Activated naive CD4-positive, alpha-beta T cell treated with anti-CD3 and anti-CD28 coated beads for 36 hours (primary cell): ENCODE measurements at places on chromosomes 12 and 14. TPM values are rescaled to one million over a fixed set of nuclear protein-coding genes. Genes with fewer than 3 reads are reported as not detected.
A peak's percentile ranks its signal among the peaks of the same experiment; 100 is the strongest.

- no peak for DNase-seq
- H3K36me3 ChIP-seq: no peaks in the 10 kb centered on the region
- no peaks in the 10 kb centered on the region for H3K4me1 ChIP-seq
- H3K27ac ChIP-seq: no peak overlapping the region
- no peaks in the 10 kb centered on the region for H3K27me3 ChIP-seq
- H3K4me3 ChIP-seq: no peak overlapping the region
Measured at GRCh38 chr14:79904497-79904896, 306.8 kb downstream of the DIO2 start.

- no peaks in the 10 kb centered on the region for H3K27me3 ChIP-seq
- no peak overlapping the region for H3K27ac ChIP-seq
- no peaks in the 10 kb centered on the region for H3K36me3 ChIP-seq
- H3K4me3 ChIP-seq: no peak overlapping the region
Measured at GRCh38 chr14:27528328-27528727, 930.5 kb upstream of the NOVA1 start.

POTEG gene
- not detected for total RNA-seq

TEX52 gene
- total RNA-seq: not detected

DNA sequence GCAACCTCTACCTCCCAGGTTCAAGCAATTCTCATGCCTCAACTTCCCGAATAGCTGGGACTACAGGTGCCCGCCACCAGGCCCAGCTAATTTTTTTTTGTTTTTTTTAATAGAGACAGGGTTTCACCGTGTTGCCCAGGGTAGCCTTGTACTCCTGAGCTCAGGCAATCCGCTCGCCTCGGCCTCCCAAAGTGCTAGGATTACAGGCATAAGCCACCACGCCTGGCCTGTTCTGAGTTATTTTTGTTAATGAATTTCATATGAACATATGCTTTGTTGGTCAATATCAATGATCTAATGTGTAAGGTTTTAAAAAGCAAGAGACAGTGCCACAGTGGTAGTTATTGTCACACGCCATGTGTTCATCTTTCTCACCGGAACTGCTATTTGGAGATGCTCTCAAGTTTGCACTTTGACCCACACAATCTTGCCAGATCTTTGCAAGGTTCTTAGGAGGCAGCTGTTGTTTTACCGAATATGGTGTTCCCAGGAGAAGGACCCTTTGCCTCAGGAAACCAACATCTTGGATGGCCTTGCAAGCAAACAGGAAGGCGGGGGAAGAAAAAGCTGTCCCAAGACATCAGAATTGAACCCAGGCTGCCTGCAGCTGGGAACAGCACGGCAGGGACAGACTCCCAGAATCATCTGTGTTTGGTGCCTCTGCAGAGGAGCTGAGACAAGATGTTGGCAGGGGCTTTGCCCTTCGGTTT lies 30.0 kb downstream of the GALNT16 start:
- H3K4me3 ChIP-seq: no peak overlapping the region
- H3K4me1 ChIP-seq: no peaks in the 10 kb centered on the region
- H3K36me3 ChIP-seq: no peaks in the 10 kb centered on the region
- no peak overlapping the region for H3K27ac ChIP-seq

SRGAP1 gene
- total RNA-seq: not detected

RNASE3 gene
- not detected for total RNA-seq

DNA sequence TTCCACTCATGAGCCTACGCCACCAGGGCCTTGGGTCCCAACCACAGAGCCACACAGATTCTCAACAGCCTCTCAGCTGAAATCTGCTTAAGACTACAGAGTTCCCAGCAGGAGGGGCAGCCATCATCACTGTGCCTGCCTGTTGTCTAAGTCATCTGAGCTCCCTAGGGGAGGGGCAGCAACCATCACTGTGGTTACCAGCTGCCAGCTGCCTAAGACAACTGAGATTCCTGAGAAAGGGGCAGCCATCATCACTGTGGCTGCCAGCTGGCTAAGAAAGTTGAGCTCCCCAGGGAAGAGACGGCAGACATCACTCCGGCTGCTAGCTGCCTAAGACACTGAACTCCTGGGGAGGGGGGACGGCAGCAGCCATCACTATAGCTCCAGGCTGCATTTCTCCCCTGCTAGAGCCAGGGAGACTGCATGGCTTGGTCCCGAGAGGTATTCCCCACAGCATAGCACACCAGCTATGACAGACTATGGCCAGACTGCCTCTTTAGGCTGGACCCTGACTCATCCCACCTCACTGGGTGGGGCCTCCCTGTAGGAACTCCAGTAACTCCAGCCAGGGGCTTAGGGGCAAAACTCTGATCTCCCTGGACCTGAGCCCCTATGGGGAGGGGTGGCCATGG lies 37.2 kb upstream of the C14orf132 start:
- H3K4me1 ChIP-seq: no peaks in the 10 kb centered on the region
- no peak for DNase-seq
- H3K27ac ChIP-seq: no peak overlapping the region
- H3K27me3 ChIP-seq: peaks cover 29% of the 10 kb centered on the region

- H3K27me3 ChIP-seq: no peaks in the 10 kb centered on the region
- H3K4me1 ChIP-seq: peaks cover 50% of the 10 kb centered on the region
- H3K4me3 ChIP-seq: peak overlapping the region; percentile 96
Measured at GRCh38 chr12:56157201-56158028, 744 bp upstream of the MYL6 start.

- H3K27me3 ChIP-seq: peaks cover 4% of the 10 kb centered on the region
- no peaks in the 10 kb centered on the region for H3K36me3 ChIP-seq
- no peak for DNase-seq
- H3K4me3 ChIP-seq: no peak within 1 kb of the TSS
- no peak within 1 kb of the TSS for H3K27ac ChIP-seq
Measured at GRCh38 chr12:14696265-14696741, at the start of gene GUCY2C. TSS of gene GUCY2C (minus strand) at chr12:14696599. CDS start at chr12:14696448, 151 bp downstream.

DNA sequence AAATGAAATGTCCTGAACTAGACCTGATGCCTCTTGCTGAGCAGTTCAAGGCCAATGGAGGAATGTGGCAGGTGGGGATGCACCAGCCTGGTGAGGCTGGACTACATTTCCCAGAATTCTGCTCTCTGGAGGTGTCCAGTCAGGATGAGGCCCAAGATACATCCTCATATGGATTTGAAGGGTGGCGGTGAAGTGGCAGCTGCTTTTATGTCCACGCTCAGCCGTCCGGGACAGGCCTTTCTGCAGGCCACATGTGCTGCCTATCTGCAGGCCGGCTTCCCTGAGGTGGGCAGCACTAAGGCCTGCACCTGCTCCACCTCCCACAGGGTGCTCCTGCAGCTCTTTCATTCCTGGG lies 230.2 kb downstream of the BCL11B start:
- DNase-seq: no peak
- H3K4me3 ChIP-seq: no peak overlapping the region
- no peak overlapping the region for H3K27ac ChIP-seq
- H3K36me3 ChIP-seq: no peaks in the 10 kb centered on the region
- no peaks in the 10 kb centered on the region for H3K4me1 ChIP-seq
- no peaks in the 10 kb centered on the region for H3K27me3 ChIP-seq

GRCh38 chr14:57865403-57866198 lies at the start of gene SLC35F4:
TSS of gene SLC35F4 (minus strand) at chr14:57866092.
- H3K36me3 ChIP-seq: no peaks in the 10 kb centered on the region
- peak; percentile 12 for DNase-seq
- no peak within 1 kb of the TSS for H3K4me3 ChIP-seq
- peaks cover 26% of the 10 kb centered on the region for H3K27me3 ChIP-seq
- no peaks in the 10 kb centered on the region for H3K4me1 ChIP-seq
- no peak within 1 kb of the TSS for H3K27ac ChIP-seq

GRCh38 chr14:69766984-69767368 lies at the start of gene SRSF5:
TSS of gene SRSF5 (plus strand) at chr14:69767142. CDS start at chr14:69768157, 1,015 bp downstream.
- peak within 1 kb of the TSS; percentile 100 for H3K27ac ChIP-seq
- peaks cover 54% of the 10 kb centered on the region for H3K36me3 ChIP-seq
- no peaks in the 10 kb centered on the region for H3K27me3 ChIP-seq

DNA sequence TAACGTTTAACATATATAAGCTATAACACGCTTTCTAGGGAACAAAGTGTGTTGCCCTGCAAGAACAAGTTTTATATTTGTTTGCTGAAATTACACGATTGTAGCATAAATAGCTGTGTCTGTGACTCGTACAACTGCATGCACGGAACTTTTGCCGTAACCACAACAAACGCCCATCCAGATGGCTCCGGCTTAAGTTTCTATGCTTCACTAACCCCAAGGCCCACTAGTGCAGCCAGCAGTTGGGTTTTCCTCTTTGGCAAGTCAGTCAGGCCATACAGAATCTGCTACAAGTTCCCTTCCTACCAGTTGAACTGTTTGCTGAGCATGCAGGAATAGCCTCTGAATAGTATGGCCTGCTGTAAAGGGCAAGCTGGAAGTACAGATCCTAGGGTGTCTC lies 12.1 kb downstream of the CSRP2 start:
- no peaks in the 10 kb centered on the region for H3K36me3 ChIP-seq
- H3K27ac ChIP-seq: no peak overlapping the region
- DNase-seq: no peak
- H3K4me1 ChIP-seq: no peaks in the 10 kb centered on the region
- H3K4me3 ChIP-seq: no peak overlapping the region

LRP1-AS gene
- not detected for total RNA-seq

DNA sequence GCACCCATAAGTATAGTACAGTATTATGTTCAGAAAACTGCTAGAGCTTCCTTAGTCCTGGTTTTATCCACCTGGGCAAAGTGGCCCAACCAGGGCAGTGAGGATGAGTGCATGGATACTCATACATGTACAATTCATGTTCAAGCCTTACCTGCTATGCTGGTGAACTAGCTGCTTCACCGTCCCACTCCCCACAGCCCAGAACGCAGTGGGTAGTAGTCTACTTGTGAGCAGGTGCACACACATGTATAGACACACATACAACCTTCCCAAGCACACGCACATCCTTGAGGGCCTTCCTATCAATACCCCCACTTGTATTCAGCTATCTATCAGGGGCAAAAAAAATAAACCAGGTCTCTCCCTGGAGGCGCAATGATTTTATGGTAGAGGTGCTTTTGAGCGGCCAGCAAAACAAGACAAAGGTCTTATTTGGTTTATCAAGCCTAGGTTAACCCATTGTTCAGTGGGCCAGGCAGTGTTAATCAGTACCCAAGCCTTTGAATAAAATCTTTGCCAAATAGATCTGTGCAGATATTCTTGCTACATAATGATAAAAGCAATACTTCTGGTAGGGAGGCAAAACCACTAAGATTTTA lies 69.8 kb downstream of the ZFP36L1 start:
- H3K36me3 ChIP-seq: no peaks in the 10 kb centered on the region
- peaks cover 19% of the 10 kb centered on the region for H3K4me1 ChIP-seq
- no peak for DNase-seq
- H3K27me3 ChIP-seq: no peaks in the 10 kb centered on the region
- H3K4me3 ChIP-seq: no peak overlapping the region

GRCh38 chr14:100788517-100788916 lies 37.4 kb upstream of the MEG3 start:
- H3K27ac ChIP-seq: no peak overlapping the region
- H3K36me3 ChIP-seq: no peaks in the 10 kb centered on the region
- H3K27me3 ChIP-seq: peaks cover 5% of the 10 kb centered on the region

GRCh38 chr14:88660056-88660455 lies 97.2 kb downstream of the ZC3H14 start:
- no peaks in the 10 kb centered on the region for H3K4me1 ChIP-seq
- H3K36me3 ChIP-seq: peaks cover 24% of the 10 kb centered on the region
- no peak for DNase-seq
- H3K4me3 ChIP-seq: no peak overlapping the region

GPRC5D gene
- not detected for total RNA-seq

- H3K4me1 ChIP-seq: peaks cover 10% of the 10 kb centered on the region
- H3K36me3 ChIP-seq: no peaks in the 10 kb centered on the region
- no peaks in the 10 kb centered on the region for H3K27me3 ChIP-seq
- no peak overlapping the region for H3K27ac ChIP-seq
- H3K4me3 ChIP-seq: no peak overlapping the region
Measured at GRCh38 chr12:95107362-95107761, 33.9 kb upstream of the NR2C1 start.

GRCh38 chr14:59240356-59240755 lies 51.9 kb downstream of the DAAM1 start:
- H3K27me3 ChIP-seq: no peaks in the 10 kb centered on the region
- no peak overlapping the region for H3K4me3 ChIP-seq
- peaks cover 3% of the 10 kb centered on the region for H3K36me3 ChIP-seq
- no peak for DNase-seq

DNA sequence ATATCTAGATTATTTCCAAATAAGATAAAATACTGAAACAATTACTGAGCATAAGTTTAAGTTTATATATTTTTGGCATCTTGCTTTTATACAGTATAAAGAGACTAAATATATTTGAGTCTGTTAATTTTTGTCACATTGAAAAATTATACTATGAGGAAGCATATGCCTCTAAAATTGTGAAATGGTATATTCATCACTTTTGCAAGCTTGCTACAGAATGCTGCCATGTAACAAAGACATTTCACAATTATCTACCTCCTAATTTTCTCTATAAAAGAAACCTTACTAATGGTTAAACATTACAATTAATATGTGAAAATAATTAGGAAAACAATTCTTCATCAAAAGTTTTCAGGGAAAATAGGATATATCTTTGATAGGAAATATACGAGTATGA lies 22.7 kb upstream of the MUCL1 start:
- DNase-seq: no peak
- H3K27ac ChIP-seq: no peak overlapping the region
- H3K36me3 ChIP-seq: no peaks in the 10 kb centered on the region
- H3K27me3 ChIP-seq: no peaks in the 10 kb centered on the region

DNA sequence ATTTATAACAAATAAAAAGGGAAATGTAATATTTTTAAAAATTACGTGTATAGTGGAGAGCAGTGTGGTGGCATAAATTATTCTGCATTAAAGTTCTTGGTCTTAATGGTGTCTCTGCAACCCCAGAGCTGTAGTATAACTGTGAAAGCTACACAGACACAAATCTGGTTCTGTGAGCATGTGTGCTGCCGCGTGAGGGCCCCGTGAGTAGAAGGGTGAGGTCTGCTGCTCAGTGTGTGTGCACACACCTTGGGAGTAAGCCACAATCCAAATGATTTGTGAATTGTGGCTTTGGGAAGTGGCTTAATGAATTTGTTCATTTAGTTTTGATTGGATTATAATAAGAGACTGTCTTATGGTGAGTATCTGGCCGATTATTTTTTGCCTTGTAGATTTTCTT lies 16.8 kb downstream of the PELI2 start:
- no peak overlapping the region for H3K4me3 ChIP-seq
- no peak overlapping the region for H3K27ac ChIP-seq
- H3K4me1 ChIP-seq: peaks cover 39% of the 10 kb centered on the region
- no peak for DNase-seq

- no peak for DNase-seq
- peaks cover 77% of the 10 kb centered on the region for H3K36me3 ChIP-seq
- H3K4me1 ChIP-seq: peaks cover 69% of the 10 kb centered on the region
- peak overlapping the region; percentile 100 for H3K27ac ChIP-seq
- peak overlapping the region; percentile 94 for H3K4me3 ChIP-seq
Measured at GRCh38 chr12:47207829-47208248, 128.1 kb upstream of the AMIGO2 start.

DNA sequence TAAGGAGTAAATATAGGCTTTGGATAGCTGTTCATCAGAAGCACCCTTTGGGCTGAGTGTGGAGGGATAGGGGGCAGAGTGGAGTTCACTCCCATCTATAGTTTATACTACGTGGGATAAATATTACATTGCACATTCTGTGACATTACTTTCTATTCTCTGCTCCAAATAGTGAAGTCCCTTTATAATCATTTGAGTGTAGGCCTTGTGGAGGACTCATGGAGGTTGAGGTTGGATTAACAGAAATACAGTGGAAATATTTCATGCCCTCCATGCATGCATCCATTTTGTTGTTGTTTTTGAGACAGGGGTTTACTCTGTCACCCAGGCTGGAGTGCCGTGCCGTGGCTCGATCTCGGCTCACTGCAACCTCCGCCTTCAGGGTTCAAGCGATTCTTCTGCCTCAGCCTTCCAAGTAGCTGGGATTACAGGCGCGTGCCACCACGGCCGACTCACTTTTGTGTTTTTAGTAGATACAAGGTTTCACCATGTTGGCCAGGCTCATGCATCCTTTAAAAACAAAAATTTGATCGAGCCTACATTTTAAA lies 1.4 kb downstream of the CHPT1 start:
- peak; percentile 37 for DNase-seq
- H3K4me3 ChIP-seq: peak overlapping the region; percentile 84
- H3K27me3 ChIP-seq: no peaks in the 10 kb centered on the region
